ENCODE measurements at places on chromosomes 4 and X. TPM values are rescaled to one million over a fixed set of nuclear protein-coding genes. Genes with fewer than 3 reads are reported as not detected.

The ETDA gene
- not detected for total RNA-seq

The TMEM271 gene
- total RNA-seq = not detected

The FHDC1 gene
- 7.2 TPM for total RNA-seq

The TREX2 gene
- total RNA-seq = 3.1 TPM

DNA sequence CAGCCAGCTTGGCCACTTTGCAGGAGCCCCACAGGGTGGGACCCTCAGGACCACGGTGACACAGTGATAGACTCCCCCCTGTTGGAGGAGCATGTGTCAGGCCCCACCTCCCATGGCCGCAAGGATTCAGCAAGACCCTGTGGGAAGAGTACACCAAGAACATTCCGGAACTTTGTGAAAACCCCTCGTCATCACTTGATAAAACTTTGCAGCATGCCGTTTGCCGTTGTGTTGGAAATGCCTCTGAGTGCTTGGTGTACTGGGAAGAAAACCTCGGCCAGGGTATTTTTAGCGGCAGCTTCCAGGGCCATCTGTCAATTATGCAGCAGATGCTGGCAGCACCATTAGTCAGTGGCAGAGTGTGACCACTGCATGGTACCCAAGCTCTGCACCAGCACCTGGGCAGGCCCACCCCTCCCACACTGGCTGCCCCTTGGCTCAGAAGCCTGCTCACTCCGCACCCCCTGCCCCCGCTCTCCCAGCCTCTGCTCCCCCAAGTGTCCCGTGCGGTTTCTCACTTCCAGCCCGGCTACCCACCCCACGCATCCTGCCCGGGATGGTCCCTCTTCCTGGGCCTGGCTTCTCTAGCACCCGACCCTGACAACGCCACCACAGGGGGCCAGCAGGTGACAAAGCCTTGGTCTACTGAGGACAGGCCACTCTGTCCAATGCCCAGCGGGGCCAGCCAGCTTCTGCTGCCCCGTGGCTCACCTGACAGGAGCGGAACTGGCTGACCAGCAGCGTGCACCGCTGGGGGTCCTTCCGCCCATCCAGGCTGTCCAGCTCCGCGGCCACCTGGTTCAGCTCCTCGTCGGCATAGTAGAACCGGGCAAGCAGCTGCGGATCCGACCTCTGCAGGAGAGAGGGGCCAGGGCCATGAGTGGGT lies 65.0 kb downstream of the ZFYVE28 start:
- no peak for DNase-seq

The CT45A1 gene
- total RNA-seq = not detected

DNA sequence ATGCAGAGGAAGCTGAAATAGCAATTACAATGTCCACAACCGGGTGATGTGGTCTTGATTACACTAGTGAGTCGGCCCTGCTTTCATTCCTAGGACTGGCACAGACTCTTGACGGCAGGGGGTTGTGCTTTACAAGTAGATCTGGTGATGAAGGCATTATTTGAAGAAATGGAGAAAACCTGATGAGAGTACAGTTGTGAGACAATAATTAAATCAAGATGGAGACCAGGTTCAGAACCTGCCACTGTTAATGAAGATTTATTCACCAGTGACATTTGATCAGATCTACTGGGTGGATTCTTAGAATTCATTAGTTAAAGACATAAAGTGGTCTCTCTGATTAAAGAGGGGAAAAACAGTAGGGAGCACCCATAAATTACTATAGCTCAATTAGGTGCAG lies 747.2 kb downstream of the STPG2 start:
- no peak for DNase-seq

- no peak for DNase-seq
Observed at GRCh38 chr4:11596989-11597388, 168.3 kb upstream of the HS3ST1 start.

GRCh38 chr4:143347484-143348111 lies 10.9 kb downstream of the GAB1 start:
- no peak for DNase-seq

DNA sequence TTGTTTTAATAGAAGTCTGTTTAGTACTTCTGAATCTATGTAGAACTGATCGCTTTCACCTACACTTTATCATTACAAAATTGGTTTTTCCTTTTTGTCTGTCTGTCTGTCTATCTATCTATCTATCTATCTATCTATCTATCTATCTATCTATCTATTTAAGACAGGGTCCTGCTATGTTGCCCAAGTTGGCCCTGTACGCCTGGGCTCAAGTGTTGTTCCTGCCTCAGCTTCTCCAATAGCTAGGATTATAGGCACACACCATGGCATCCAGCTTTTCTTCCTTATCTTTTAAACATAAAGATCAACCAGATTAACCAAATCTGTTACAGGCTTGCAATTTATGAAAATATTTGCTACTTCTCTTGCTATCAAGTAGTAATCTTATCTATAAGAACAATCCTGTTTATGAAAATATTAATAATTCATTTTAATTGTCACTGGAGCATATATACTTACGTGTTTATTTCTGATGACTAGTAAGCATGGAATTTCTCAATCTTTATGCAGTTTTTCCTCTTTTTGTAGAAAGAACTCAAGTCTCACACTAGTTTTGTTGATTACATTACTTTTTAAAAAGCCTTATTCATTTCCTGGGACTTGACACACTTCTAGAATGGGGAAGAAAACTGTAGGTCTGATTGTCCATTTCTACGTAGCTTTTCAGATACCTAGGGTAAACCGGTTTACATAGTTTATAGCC lies 24.5 kb downstream of the KIAA0232 start:
- no peak for DNase-seq

The NDP gene
- 6.1 TPM for total RNA-seq

- no peak for DNase-seq
Observed at GRCh38 chr4:70728091-70728490, 6.3 kb downstream of the RUFY3 start.

Data from tibial nerve (tissue), 4 donors.